ENCODE measurements at places on chromosomes 3 and 15.

DNA sequence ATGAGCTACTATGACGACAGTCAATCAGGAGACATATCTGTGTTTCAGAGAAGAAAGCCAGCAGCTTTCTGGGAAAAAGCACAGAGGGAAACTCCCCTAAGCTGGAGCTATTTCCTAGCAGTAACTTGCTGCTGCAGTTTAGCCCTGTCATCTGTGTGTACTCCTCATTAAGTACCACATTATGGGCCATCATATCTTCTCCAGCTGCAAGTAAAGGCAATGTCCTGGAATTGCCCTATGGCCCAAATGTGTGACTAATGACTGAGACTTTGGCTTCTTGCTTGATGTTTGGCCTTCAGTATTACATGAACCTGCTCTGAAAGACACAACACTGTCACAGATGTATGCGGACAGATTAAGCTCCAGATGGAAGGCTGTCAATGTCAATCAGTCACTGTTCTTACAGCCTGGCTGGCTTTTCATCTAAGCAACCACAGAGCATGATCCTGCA lies 190.8 kb downstream of the FHIT start:
- no peak for DNase-seq

GRCh38 chr3:158810823-158811724 lies 9.2 kb downstream of the MFSD1 start:
- no peak for DNase-seq

DNA sequence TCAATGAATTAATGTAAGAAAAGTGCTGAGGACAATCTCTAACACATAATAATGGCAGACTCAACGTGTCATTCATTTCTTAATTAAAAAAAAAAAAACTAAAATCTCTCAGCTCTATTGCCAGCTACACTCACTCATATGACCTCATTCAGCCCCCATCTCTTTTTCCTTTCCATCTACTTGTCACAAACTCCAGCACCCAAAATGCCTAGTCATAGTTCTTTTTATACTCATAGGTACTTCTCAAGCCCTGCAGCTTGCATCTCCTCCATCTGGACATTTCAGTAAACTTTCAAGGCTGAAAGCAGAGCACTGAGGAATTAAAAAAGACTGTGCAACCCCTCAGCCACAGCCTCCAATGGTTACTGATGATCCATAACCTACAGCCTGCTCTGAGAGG lies 109.8 kb downstream of the PLCH1 start:
- no peak for DNase-seq

DNA sequence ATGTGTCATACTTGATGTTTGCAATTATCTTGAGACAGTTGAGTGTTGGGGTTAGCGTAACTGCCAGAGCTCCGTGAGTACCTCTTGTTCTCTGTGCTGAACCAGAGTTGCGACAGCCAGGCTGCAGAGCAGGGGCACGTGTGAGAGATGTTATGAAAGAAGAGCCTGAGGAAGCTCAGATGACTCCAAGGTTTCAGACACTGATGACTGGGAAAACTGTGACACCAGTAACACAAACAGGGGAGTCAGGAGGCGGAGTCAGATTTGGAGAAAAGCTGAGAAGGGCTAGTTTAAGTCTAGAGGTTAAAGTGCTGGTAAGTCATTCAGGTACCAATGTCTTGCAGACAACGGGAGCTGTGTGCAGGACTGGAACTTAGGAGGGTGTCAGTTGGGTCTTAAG lies 45.0 kb downstream of the BLM start:
- DNase-seq: no peak

- no peak for DNase-seq
These were observed 645.4 kb downstream of the ZBBX start for GRCh38 chr3:166734734-166735133.

- no peak for DNase-seq
These were observed 24.4 kb downstream of the NR2F2 start for GRCh38 chr15:96354731-96355567.

DNA sequence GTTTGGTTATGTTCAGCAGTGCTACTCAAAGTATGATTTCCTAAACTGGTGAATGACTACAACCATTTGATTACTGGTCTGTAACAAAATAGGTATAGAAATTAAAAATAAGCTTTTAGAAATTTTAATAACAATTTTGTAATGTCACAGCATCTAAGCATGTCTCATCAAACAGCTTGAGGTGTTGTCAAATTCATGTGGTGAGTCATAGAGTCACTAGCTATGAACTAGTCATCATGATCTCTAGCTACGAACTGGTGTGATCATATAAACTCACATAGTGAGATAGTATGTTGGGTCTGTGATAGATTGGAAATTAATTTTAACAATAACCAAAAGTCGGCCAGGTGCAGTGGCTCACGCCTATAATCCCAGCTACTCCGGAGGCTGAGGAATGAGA lies 213.9 kb upstream of the RBMS3 start:
- DNase-seq: no peak

DNA sequence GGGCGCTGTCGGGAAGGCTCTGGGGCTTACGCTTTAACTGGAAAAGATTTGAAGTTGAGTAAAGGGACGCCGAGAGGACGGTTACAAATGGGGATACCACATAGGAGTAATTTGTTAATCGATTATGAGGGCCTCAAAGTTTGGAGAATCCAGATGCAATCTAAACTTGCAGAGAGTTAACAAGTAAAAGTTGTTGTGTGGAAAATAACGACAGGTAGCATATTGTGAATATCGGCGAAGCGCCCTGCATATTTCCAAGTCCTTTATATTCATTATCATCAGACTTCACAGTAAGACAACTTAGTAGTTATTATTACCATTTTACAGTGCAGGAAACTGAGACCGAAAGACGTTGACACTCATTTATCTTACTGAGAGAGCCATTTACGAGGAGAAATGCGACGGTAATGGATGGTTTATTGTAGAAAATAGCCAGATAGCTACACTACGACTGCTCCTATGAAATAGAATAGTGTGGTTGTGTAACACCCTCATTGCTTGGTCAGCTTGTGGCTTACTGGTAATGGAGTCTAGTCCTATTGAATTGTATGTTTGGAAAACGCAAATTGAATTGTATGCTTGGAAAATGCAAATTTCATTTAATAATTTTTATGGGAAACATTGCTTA lies 700 bp downstream of the MKRN2 start:
- DNase-seq: no peak

- DNase-seq: no peak
These were observed 50.9 kb downstream of the RGMA start for GRCh38 chr15:93037820-93038705.

- DNase-seq: no peak
These were observed 8.5 kb downstream of the KLHL18 start for GRCh38 chr3:47291158-47291753.

DNA sequence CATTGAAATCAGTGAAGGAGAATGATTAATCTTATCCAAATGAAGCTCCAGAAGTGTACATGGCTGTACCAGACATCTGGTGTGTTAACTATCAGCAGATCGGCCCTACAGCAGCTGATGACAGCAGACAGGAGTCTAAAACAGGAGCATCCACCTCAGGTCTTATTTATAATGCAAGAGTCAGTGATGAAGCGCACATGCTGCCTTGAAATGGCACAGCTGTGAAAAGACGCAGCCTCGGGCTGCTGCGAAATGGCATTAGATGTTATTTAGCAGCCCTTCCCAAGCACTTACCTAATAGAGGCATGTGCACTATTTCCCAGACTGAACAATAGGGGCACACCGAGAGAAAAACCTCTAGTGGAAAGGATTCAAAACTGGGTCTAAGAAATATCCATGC lies 472.3 kb upstream of the CBLB start:
- DNase-seq: no peak

- no peak for DNase-seq
These were observed 88.2 kb downstream of the ANP32A start for GRCh38 chr15:68732451-68732850.
